ENCODE measurements at places on chromosomes 1 and 21.
A peak's percentile ranks its signal among the peaks of the same experiment; 100 is the strongest.

GRCh38 chr1:17348593-17349234 is 23.3 kb upstream of the PADI6 start:
- DNase-seq = no peak

GRCh38 chr1:194705123-194705854 is 1518.9 kb upstream of the B3GALT2 start:
- DNase-seq = no peak

DNA sequence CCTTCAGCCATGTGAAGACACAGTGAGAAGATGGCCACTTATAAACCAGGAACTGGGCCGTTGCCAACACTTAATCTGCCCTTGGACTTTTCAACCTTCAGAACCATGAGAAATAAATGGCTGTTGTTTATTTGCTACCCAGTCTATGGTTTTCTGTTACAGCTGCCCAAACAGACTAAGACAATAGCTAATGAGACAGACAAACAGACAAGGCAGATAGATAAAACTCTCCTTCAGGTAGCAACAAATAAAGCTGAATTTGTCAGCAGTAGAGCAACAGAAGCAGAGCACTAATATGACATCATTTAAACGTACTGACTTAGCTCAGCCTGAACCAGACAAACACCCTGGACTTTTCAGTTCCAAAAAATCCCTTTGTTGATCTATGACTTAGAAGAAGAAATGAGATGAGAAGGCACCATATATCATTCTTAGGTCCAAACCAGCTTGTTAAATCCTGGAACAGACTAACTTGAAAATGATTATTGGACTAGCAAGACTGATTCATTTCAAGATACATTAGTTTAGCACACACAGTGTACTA is 27.0 kb downstream of the ZZZ3 start:
- no peak for DNase-seq

DNA sequence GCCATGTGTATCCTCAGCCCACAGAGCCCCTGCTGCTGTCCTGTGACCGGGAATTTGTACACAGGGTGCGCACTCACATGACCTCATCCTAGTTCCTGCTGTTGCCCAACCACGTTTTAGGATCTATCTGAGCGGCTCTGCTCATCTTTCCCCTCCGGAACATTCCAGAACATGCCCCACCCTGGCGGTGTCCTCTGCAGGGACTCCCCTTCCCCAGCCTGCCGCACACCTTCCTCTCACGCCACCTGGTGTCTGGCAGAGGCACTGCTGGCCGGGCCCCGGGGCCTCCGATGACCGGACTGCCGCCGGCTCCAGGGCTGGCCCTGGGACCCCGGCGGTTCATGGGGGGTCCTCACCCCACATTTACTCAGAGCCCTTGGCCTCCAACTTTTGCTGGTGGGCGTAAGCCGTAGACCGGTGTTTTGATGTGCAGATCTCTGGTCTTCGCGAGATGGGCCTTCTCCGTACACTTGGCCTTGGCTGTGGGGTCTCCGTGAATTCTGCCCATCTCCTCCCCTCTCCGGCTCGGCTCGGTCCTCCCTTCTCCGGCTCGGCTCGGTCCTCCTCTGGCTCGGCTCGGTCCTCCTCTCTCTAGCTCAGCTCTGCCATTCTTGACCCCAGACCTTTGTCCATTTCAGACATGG is 29.5 kb downstream of the ARHGEF16 start:
- DNase-seq = peak; percentile 39

DNA sequence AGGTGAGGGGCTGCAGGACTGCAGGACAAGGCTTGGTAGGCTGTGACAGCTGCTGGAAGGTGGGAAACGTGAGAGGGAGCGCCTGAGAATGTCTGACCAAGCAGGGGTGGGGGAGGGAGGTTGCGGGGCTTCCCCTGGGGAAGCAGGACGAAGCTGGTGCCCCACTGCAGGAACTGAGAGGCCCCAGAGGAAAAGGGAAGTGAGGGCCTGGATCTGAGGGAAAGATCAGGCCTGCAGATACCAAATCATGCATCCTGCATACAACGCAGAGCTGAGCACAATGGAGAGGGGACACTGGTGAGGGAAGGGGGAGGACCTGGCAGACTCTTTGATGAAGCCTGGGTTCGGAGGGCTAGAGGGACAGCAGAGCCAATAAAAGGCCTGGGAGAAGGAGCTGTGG is 65.7 kb upstream of the BACE2 start:
- DNase-seq = no peak

DNA sequence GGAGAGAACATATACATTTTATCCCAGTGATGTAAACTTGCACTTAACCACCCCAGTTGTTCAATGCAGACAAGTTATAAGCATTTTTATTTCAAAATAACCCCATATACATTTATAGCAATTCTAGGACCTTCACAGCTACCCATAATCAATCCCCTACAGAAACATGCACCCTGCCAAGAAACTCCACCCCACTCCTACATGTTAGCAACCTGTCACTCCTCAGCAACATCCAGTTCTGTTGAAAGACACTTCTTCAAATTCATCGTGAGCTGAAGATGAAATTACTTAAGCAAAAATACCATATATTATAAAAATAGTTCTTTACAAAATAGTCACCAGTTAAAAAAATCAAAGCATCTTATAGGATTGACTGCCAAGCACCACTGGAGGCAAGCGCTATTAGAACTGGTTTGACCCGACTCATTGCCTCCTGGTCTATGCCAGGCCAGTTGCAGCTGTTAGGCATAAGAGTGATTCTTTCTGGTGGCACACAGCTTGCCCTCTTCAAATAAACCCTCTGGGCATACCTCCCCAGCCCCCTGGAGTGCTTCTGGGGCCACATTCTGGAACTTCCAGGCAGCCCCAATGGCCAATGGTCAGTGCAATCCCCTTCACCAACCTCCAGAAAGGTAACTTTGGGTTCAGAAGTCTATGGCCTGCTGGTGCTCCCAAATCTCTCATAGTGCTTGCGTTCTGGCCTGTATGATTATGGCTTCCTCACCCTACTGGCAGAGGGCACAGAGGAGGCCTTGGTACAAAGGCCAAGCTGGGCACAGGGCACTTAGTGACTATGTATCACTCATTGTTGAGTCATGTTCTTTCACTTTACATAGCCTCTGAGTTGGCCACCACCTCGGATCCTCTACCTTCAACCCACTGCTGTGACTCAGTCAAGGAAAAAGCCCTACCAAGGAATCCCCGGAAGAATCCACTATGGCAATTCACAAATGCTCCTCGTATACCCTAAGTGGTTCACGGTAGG is 72.2 kb upstream of the RALGPS2 start:
- peak; percentile 87 for DNase-seq

DNA sequence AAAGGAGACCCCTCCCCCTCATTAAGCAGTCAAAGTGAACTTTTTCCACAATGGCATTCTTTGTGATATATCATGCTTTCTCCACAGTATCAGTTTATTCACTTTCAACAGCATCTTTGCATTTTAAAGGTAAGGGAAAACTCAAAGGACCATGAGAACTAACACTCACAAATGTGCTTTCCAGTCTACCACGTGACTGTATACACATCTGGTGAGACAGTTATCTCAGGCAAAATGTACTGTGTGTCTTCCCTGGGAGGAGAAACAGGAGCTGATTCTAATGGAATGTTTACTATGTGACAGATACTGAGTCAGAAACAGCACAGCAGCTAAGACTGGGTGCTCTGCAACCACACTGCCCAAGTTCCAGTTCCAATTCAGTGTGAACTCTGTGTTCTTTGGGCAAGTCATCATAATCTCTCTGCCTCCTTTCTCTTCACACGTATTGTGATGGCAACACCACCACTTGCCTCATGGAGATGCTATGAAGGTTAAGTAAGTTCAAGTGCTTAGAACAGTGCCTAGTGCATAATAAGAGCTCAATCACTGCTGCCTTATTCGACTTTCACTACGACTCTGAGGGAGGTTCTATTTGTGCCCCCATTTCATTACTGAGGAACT is 79.0 kb downstream of the SLC45A1 start:
- DNase-seq = peak; percentile 97

GRCh38 chr1:166849135-166849534 is 9.9 kb downstream of the POGK start:
- DNase-seq = no peak

GRCh38 chr1:4700801-4701200 is 46.4 kb downstream of the AJAP1 start:
- peak; percentile 51 for DNase-seq

DNA sequence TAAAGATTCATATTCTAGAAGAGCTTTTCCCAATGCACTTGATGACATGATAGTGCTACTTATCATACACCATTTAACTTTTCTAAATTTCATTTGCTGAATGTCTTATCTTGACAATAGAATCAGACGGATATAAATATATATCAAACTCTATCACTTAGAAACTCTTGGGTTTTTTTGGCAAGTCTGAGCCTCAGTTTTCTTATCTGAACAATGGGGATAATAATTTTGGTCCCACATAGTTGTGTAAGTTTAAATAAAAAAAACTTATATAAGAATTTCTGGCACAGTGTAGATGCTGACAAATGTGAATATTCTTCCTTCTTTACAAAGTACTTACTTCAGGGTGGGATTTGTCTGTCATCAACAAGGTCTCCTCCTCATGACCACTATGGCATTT is 21.5 kb upstream of the LEPR start:
- DNase-seq = no peak

- DNase-seq = no peak
These were observed 8.7 kb upstream of the GADD45A start for GRCh38 chr1:67676287-67676686.

- DNase-seq = no peak
These were observed 4.8 kb downstream of the COX20 start for GRCh38 chr1:244840219-244840794.

DNA sequence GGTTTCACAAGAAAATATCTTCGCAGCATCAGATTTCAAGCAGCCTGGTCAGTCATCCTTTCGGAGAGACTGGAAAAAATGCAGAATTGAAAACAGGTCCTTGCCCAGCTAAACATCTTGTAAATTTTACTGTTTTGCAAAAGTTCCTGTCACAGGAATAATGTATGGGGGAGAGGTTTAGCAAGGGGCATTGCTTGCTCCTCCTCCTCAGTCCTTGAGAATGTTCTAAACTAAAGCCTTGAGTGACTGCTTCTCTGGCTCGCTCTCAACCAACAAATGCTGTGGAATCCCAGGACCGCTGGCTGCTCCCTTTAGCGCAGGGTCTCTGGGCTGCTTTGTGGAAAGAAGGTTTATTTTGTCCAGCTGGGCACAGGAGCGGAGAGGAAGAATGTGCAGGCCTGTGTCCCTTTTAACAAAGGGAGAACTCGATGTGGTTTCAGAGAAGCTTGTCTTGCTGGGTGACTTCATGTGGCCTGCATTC is 33.6 kb upstream of the FHAD1 start:
- no peak for DNase-seq

GRCh38 chr1:152873495-152873894 is 4.6 kb upstream of the SMCP start:
- no peak for DNase-seq

GRCh38 chr1:115807723-115808122 is 33.2 kb downstream of the NHLH2 start:
- peak; percentile 76 for DNase-seq

- DNase-seq = no peak
These were observed 81.5 kb upstream of the DPYD start for GRCh38 chr1:98002288-98002687.

DNA sequence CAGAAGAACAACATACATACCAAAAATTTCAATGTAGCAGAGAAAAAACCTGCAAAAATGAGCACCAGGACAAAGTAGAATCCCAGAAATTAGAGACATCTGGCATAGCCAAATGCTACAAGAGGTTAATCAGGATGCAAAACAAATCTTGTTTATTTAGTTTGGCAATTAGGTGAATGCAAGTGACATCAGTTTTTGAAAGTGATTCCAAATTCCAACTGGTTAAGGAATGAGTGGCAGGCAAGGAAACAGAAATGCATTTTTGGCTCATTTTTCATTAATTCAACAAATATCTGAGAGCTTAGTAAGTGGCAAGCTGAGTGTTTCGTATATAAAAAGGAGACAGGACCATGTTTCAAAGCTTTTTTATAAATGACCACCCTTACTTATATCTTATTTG is 21.3 kb downstream of the SCAF4 start:
- DNase-seq = no peak

GRCh38 chr1:102174259-102174863 is 177.6 kb upstream of the OLFM3 start:
- DNase-seq = peak; percentile 6

GRCh38 chr21:39120876-39121599 is 62.2 kb downstream of the PSMG1 start:
- no peak for DNase-seq

DNA sequence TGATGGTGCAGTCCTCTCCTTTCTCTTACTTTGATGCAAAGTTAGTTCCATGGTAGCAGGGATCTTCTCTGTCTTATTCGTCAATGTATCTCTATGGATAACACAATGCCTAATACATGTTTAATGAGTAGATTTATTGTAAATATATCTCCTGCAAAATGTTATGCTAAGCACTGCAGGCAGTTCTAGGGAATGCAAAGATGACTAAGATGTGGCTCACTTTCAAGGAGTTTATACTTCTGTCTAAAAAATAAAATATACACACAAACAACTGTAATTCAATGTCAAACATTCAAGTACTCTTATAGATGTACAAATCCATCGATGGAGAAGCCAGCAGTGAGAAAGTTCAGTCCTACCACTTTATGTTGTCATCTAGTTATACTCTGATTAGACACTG is 194.3 kb downstream of the KCTD3 start:
- no peak for DNase-seq

DNA sequence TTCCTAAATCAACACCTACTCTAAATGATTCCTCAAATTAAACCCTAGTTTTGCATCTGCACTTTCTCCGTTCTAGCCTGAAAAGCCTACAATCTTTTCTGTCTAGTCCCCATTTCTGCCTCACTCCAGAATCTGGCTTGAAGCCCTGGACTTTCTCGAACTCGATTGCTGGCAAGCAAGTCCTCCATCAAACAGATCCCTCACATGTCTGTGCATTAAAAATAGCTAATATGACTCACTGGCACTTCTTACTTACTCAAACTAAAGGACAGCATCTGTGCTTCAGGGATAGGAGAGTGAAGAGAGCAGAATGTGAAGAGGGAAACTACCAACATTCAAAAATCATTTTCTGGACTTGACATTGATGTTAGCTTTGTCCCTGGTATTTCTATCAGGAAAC is 51.8 kb upstream of the CXADR start:
- peak; percentile 46 for DNase-seq

DNA sequence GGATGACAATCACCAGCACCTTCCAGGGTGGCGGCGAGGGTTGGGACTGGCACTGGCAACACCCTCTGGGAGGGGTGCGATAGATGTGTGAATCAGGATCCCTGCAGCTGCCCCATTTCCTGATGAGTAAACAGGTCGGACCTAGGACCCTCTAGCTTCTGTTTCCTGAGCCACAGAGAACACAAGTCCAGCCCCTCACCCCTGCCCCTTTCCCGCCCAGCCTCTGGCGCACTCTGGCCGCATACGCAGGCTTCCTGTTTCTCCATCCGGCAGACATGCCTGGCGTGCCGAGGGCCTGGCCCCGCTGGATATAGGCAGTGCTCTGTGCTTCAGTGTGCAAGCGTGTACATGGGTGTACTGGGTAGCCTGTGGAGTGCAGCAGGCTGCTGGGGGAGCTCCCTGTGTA is 4.6 kb downstream of the PEAR1 start:
- DNase-seq = peak; percentile 27

DNA sequence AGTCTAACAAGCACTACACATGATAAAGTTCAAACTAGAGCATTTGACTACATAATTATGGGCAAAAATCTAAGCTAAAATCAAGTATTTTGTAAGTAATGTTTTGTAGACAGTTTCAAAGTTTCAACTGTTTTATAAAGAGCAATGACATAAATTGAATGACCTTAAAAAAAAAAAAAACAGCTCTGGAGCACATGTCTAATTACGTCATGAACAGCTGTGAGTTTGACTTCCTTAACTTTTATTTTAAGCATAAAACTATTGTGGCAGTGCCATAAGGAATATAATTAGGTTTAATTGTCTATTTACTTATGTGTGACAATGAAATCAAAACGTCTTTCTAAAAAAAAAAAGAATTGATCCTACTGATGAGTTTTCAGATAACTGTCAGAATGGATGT is 272.5 kb upstream of the LRRC7 start:
- no peak for DNase-seq
